ENCODE measurements at places on chromosomes 4 and X.

DNA sequence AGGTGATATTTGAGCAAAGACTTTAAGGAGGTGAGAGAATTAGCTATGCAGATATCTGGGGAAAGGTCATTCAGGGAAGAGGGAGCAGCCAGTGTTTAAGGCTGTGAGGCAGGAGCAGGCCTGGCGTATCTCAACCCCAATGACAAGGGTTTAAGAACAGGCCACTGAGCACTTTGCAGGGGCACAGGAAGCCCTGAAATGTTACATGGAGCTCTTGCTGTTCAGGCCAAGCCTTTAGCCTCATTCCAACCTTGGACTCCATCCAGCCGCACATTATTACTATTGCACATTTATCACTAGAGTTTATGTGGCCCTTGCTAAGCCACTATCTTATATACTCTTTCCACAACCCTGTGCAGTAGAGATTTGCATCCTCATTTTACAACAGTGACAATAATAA, 114.0 kb downstream of the EFNB1 start:
- DNase-seq: no peak

GRCh38 chrX:13607331-13607995, 38.1 kb downstream of the EGFL6 start:
- DNase-seq: no peak

GRCh38 chr4:161650812-161651211, 513.0 kb downstream of the FSTL5 start:
- DNase-seq: no peak

DNA sequence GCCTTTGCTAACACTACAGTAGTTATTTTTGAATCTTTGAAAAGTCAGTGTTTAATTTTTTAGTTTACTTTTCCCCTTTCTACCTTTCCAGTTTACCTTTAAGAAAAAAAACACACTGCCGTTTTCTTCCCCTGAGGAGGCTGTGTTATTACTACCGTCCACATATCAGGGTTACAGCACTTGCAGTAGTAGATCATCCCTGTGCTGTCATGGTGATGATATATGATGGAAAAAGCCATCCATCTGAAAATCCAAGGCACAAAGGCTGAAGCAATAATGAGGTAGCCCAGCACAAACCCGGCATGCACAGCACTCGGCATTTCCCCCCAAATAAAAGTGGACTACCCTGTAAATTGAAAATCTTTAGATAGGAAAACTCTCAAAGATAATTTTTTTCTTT, 258.7 kb downstream of the CXXC4 start:
- DNase-seq: no peak

GRCh38 chr4:188423039-188423438, 283.8 kb downstream of the TRIML1 start:
- DNase-seq: no peak

- DNase-seq: no peak
These were observed 116.7 kb downstream of the TMA16 start for GRCh38 chr4:163611182-163611581.

DNA sequence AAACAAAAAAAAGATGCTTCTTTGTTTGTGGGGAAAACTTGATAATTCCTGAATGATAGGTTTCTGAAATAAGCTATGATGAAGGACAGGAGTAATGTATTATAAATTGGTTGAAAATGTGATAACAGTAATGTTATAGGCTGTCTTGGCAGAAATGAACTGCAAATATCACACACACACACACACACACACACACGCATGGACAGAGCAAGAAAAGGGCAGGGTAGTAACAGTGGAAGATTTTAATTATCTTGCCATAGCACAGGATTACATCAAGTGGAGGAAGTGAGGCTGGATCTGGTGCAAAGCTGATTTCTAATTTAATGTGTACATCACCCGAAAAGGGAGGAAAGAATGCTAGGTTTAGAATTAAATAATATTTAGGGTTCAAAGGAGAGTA, 97.5 kb upstream of the CXXC4 start:
- no peak for DNase-seq

GRCh38 chr4:88297212-88297516, 12.8 kb upstream of the PPM1K start:
- no peak for DNase-seq

DNA sequence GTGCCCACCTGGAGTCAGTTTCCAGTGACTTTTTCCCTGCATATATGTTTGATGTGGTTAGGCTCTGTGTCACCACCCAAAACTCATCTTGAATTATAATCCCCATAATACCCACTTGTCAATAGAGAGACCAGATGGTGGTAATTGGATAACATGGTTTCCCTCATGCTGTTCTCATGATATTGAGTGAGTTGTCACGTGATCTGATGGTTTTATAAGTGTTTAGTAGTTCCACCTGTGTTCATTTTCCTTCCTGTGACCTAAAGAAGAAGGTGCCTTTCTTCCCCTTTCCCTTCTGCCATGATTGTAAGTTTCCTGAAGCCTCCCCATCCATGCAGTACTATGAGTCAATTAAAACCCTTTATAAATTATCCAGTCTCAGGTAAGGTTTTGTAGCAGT, 740.9 kb downstream of the ARAP2 start:
- DNase-seq: no peak

DNA sequence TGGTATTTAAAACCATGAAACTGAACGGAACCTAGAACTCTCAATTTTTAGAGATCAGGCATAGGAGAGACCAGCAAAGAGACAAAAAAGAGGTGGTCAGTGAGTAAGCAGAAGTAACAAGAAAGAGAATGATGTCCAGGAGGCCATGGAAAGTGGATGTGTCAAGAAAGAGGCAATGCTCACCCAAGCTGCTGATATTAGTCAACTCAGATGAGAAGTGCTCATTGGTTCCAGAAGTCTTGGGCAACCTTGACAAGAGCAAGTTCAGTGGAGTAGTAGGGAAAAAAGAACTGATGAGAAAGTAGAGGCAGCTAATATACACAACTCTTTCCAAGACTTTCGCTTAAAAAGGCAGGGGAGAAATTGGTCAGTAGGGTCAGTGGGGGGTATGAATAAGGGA, 23.0 kb upstream of the CCDC149 start:
- DNase-seq: no peak

GRCh38 chrX:53882331-53882730, 161.9 kb downstream of the PHF8 start:
- DNase-seq: no peak
